ENCODE measurements at places on chromosomes 1 and 21.
A peak's percentile ranks its signal among the peaks of the same experiment; 100 is the strongest.

DNA sequence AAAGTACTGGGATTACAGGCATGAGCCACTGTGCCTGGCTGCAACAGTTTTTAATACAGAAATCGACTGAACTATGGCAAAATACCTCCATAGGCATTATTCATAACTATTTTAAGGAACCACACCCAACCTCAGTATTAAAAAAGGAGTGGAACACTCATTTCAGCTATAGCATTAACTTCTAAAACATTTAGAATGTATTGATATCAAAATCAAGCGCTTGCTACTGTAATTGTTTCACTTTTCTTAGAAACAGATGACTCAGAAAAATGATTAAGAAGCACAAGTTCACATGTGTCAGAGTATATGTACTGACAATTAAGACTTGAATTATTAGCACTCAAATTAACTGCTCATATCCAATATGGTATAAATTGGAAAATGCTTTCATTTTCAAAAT is 15.1 kb downstream of the AIDA start:
- no peak for DNase-seq

- DNase-seq: no peak
Measured at GRCh38 chr1:18666317-18666920, 35.8 kb downstream of the PAX7 start.

DNA sequence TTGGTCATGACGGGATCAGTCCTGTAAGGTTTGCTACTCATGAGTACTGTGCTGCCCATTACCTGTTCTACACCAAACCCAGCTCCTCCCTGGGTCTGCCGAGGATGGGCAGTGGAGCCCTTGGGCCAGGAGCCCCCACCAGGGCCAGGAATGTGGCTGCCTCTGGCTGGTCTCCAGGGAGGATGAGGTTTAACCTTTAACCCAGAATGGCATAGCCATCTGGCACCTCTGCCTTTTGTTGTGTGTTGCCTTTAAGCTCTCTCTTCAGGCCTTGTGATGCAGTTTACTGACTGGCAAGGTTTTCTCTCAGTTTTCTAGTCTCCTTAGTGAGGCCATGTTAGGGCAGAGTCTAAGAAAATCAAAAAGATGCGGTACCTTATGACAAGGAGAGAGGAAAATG is 38.6 kb downstream of the SIPA1L2 start:
- no peak for DNase-seq

GRCh38 chr1:18603212-18603852 is 27.3 kb upstream of the PAX7 start:
- no peak for DNase-seq

DNA sequence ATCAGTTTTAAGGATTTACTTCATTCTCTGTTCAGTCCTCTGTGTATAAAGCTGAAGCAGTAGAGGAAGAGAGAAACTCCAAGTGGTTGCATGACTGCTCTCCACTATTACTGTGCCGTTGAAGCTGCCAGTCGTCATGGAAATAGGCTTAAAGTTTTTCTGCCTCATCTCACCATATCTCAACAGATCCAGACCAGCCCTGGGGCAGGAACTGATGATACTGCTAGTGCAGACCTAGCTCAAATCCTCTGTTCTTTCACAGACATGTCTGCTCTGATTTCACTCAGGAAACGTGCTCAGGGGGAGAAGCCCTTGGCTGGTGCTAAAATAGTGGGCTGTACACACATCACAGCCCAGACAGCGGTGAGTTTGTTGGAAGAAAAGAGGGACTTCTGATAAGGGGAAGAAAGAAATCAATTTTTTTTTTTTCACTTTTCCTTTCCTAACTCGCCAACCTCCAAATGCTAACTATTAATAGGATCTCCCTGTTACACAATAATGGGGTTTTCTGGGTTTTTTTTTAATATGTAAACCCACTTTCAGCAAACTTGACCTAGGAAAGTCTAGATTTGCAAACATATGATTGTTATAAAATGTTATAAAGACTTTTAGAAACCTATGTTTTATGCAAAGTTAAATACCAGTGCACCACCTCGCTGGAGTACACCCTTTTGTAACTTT is 22.2 kb upstream of the STRIP1 start:
- no peak for DNase-seq

- no peak for DNase-seq
Measured at GRCh38 chr1:68047659-68048026, 2.8 kb downstream of the DIRAS3 start.

- DNase-seq: no peak
Measured at GRCh38 chr1:198246337-198246736, 89.5 kb downstream of the NEK7 start.

GRCh38 chr1:152148981-152149380 is 10.0 kb downstream of the RPTN start:
- DNase-seq: no peak

DNA sequence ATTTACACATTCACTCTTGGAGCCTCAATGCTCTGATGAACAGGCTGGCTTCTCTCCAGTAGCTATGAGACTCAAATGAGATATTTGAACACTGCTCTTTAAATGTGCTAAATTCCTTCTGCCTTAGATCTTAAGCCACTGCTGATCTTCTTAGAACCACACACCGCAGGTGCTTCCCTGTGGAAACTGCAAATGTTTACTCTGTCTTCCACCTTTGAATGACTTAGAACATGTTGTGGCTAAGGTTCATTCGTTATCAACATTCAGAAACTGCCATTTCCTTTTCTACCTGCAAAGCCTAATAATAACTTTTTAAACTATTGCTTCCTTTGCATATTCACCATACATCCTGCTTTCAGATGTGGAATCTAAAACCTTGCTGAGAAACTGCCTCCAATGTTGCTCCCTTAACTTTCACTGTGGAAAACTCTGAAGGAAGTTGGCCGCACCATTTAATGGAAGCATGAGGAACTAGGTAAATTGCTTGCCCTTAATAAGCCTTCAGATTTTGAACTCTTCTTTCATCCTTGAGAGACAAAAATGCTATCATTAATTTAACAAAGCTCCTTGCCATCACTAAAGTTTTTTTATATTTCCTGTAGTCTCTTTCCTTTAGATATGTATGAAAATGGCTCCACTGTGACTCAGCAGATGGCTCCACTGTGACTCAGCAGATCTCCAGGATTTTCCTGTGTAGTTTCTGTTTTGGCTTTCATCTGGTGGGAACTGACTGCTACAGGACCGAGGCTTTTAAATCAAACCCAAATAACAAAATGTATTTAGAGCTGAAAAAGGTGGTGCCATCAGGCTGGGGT is 143.8 kb downstream of the TNFSF18 start:
- no peak for DNase-seq

- peak; percentile 54 for DNase-seq
Measured at GRCh38 chr1:160863774-160864131, 1.1 kb upstream of the CD244 start.

- no peak for DNase-seq
Measured at GRCh38 chr1:178133239-178133989, 39.5 kb downstream of the RASAL2 start.

- no peak for DNase-seq
Measured at GRCh38 chr21:19340954-19341353, 937.4 kb upstream of the TMPRSS15 start.

- DNase-seq: no peak
Measured at GRCh38 chr1:228347181-228347580, 59.5 kb downstream of the TRIM11 start.

DNA sequence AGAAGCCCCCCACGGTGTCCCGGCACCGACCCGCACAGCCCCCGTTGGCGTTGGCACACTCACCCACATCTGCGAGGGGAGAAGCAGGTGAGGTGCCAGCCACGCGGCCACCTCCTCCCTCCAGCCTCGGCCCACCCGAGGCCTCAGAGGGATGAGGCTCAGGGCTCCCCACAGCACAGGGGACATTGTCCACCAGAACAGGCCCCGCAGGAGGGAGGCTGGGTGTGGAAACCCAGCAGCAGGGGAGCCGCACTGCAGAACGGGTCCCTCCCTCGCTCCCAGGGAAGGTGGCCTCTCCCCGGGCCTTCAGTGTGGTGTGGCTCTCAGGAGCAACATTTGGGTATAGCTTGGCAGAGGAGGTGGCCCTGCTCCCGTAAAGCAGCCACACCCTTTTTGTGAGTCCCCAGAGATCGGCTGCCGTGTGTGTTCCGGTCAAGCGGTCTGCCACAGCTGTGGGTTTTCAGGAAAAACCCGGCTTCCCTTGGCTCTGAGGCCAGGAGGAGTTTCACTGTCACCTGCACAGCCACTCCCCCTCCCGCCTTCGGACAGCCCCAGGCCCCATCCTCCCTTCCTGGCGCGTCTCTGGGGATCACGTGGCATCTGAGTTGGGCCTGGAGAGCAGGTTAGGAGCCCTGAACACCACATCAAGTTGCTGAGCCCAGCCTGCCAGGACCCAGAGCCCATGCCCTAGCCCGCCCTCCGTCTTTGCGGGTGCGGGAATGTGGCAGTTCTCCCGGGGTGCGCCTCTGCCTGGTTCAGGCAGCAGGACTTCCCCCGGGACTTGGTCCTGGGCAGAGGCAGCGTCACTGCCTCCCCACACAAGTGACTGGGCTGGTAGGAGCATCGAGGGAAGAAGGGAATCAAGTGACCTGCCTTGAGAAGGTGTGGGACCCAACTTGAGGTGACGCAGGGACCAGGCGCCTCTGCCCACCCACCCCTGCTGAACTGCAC is 64.0 kb downstream of the MEGF6 start:
- DNase-seq: no peak
